ENCODE measurements at places on chromosomes 3 and 15.

- no peak for ATAC-seq
Measured at GRCh38 chr3:190532731-190533203, 18.9 kb downstream of the IL1RAP start.

GRCh38 chr3:66544619-66545429 is 44.0 kb upstream of the LRIG1 start:
- ATAC-seq = no peak

DNA sequence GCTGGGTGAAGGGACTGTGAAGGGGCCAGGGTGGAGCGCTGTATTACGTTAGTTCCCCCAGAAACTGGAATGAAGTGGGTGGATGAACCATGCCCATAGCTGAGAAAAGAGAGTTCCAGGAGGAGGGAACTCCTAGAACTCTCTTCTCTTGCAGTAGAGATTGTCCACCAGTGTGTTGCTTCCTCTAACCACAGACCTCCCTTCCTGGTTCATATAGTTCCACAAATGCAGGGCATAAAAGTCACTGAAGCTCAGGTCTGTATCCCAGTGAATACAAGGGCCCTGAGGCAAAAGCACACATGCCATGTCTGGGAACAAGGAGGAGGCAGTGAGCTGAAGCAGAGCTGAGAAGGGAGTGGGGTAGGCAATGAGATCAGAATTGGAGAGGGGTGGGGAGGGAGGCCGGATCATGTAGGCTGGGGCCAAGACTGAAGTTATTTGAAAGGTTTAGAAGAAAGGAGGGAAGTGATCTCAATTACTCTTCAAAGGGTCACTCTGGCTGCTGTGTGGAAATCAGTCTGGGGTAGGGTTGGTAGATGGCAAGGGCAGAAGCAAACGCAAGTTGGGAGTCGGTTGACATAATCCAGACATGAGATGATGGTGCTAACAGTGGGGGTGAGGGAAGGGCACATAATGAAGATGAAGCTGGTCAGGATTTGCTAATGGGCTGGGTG is 6.5 kb downstream of the A4GNT start:
- ATAC-seq = no peak

- ATAC-seq = no peak
Measured at GRCh38 chr15:92941668-92942067, 41.5 kb downstream of the CHD2 start.

DNA sequence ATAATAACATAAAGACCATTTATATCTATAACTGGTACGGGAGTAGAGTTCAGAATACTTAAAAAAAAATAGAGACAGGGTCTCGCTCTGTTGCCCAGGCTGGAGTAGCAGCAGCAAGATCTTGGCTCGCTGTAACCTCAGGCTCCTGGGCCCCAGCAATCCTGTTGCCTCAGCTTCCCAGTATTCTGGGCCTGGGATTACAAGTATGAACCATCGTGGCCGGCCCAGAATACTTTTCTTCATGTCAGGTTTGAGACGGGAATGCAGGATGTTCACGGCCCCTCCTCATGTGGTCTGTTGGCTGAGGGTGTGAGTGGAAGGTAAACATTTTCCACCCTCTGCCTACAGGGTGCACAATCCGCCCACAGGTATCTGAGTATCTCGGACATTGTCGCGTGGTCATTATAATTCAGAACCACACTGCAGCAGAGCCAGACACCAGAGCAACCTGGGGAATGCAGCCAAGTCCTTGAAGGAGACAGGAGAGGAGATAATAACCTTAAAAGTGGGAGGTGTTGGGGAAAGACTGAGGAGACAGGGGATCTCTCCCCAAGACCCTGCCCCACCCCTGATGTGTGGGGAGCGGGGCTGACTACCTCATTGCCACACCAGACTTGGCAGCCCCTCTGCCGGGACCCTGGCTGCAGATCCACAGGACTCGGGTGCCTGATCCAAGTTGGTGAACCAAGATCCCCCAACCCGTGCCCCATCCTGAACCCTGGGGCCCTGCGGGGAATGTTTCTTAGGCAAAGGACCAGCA is 106.8 kb downstream of the ADCY5 start:
- ATAC-seq = no peak

GRCh38 chr3:70120357-70120966 is 120.9 kb downstream of the SAMMSON start:
- ATAC-seq = peak; percentile 43

GRCh38 chr15:68204776-68205557 is at the start of gene CALML4:
CALML4 (minus strand) TSS chr15:68205332; CDS start chr15:68205247, 85 bp downstream.
- peak; percentile 41 for ATAC-seq

GRCh38 chr3:43979645-43980044 is 262.0 kb upstream of the TOPAZ1 start:
- ATAC-seq = no peak

- no peak for ATAC-seq
Measured at GRCh38 chr3:60246361-60246760, 1004.9 kb downstream of the FHIT start.

- no peak for ATAC-seq
Measured at GRCh38 chr15:26028086-26028740, 165.1 kb upstream of the ATP10A start.

- ATAC-seq = no peak
Measured at GRCh38 chr3:132394320-132394719, 23.0 kb upstream of the DNAJC13 start.

DNA sequence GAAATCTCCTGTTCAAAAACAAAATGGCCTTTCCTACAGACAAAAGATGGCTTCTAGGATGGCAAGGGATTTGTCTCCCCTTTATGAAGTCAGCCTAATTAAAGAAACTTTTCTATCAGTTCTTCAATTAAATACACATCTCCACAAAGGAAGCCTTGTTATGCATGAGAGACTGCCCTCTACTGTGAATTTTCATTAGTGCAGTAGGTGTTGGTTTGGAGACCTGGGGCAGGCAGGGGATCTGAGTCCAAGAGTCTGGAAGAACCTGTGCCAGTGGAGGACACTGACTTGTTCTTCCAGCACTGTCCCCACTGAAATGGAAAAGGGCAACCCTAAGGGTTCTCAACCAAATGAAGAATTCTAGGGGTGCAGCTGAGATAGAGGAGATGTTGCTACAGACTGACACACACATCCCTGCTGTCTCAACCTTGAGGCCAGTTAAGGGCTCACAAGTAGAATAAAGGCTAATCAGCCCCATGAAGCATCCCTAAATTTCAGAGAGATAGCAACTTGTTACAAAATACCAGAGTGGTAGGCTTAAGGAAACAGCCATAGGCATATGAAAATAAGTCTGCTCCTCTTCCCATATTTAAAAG is 174.0 kb upstream of the PRICKLE2 start:
- ATAC-seq = peak; percentile 70

DNA sequence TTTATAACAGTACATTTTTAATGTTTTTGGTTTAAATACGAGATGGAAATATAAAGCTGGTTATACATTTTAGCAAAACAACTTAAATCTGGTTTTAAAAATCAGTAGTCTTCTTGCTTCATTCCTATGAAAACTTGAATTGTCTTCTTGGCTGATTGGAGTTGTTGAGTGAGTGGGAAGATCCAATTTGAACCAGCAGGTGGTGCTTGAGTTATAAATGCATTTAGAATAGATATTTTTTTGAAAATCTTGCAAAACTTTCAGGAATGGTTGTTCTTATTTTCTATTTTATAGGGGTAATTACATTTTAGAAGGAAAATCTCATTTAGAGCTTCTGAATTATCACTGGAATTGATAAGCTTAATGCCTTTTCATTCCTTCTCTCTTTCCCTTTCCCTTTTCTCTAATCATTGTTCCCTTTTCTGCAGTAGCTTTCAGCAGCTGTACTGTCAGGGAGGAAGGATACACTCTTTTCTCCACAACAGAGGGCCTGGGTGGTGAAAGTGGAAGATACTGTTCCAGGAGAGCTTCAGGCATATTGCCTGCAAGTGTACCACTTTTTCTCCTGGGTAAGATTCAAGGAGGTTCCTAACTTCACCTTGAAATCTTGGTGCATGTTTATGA is 335.6 kb downstream of the NLGN1 start:
- ATAC-seq = no peak

DNA sequence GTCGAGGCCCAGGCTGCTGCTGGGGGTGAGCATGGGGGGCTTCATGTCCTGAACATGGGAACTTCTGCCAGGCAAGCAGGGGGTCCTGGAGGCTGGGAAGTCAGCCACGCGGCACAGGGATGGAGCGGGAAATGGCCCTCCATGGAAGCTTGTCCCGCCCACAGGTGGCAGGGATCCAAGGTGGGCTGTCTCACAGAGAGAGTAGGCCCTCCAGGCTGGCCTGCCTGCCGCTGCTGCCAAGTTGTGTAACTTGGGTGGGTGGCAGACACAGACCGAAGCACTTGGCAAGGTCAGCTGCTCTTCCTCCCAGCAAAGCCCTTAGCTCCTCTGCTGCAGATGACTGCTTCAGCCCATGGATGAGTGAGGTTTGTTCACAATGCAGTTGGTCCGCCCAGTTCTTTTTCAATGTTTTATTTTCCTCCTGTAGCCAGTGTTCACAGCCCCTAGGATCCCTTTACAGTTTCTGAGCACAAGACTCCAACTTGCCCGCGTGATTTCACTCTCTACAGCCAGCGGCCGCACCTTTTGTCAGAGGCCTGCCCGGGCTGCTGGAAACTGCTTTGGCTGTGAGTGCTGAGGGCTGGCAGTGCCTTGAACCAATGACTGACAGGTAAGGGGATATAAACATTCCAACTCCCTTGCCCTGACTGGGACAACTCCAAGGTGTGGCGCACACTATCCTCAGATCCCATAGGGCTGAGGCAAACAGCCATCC is 26.7 kb downstream of the HCN4 start:
- ATAC-seq = no peak

- no peak for ATAC-seq
Measured at GRCh38 chr3:158451405-158452055, 119.5 kb upstream of the MLF1 start.

DNA sequence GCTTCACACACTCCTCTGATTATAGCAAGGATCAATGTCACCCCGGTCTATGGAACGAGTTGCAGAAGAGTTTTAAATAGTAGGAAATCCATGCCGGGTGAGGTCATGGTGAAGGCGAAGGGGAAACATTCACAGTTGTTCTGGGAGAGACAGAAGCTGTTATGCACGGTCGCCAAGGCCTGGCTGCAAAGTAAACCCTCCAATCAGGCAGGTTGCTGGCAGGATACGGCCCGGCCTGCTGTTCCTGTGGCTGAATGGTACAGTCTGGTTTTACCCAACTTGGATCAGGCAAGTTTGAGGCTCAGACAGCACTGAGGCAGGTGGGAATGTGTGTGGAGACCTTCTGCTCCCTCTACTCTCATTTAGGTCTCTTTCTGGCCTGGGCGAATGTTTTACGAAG is 45.3 kb upstream of the ATP2B2 start:
- no peak for ATAC-seq

DNA sequence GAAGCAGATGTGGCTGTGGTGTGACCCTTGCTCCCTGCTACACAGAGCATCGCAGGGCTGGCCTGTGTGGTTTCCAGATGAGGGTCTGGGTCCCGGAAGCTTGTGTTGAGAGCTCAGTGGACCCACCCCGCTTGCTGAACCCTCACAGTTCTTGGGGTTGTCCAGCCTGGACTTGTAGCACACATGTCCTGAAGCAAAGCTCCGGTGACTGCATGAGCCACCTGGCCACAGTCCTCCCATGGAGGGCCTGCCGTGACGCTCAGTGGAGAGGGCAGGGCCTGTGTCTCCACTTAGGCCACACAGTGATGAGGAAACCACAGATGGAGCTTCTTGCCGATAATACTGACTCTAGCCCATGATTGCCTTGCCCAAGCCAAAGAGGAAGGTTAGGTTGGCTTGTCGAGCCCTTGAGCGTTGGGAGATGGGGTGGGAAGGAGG is 62.6 kb downstream of the RGMA start:
- no peak for ATAC-seq

- ATAC-seq = no peak
Measured at GRCh38 chr15:99565049-99565298, 810 bp upstream of the MEF2A start.

GRCh38 chr3:186570941-186571643 is 572 bp downstream of the DNAJB11 start:
- ATAC-seq = no peak

GRCh38 chr15:83435202-83435601 is 11.9 kb upstream of the SH3GL3 start:
- no peak for ATAC-seq

DNA sequence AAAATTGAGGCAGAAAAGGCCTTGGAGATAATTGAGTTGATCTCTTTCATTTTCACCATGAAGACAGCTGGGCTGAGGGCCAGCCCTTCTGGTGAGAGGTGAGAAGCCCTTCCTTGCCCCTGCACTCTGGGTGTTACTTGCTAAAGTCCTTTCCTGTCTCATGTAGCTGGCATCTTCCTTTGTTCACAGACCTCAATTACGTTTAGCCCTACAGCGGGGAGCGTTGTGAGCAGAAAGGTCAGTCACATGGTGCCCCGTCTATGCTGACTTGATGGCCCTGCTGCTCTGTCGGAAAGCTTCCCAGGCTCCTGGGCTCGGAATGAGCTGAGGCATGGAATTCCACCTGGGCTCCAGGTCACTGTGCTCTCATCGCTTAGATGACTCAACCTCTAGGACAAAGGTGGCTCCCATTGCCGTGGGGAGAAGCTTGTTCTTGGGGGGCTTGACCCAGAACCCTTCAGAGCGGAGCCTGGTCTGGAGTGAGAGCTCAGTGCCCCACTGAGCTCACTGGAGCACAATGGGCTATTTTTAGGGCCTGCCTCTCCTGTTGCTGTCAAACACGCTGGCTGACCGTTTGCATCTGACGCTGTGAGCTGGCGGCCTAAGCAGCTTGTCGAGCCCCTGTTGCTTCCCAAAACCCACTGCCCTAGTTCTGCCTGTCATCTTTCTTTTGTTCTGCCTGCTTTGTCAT is 47.0 kb downstream of the RPLP1 start:
- ATAC-seq = no peak

GRCh38 chr3:48440590-48440958 is 517 bp downstream of the TMA7 start:
- ATAC-seq = peak; percentile 5

- no peak for ATAC-seq
Measured at GRCh38 chr3:124274051-124274450, 282.1 kb upstream of the ROPN1 start.

GRCh38 chr3:57864853-57865252 is 108.7 kb downstream of the SLMAP start:
- no peak for ATAC-seq

GRCh38 chr3:152280539-152280938 is 11.8 kb downstream of the MBNL1 start:
- ATAC-seq = no peak

GRCh38 chr3:50873376-50874157 is 198.8 kb downstream of the DOCK3 start:
- ATAC-seq = no peak

- no peak for ATAC-seq
Measured at GRCh38 chr15:81321667-81322066, 2.3 kb downstream of the STARD5 start.

- ATAC-seq = no peak
Measured at GRCh38 chr15:73022161-73022560, 30.1 kb upstream of the NEO1 start.

DNA sequence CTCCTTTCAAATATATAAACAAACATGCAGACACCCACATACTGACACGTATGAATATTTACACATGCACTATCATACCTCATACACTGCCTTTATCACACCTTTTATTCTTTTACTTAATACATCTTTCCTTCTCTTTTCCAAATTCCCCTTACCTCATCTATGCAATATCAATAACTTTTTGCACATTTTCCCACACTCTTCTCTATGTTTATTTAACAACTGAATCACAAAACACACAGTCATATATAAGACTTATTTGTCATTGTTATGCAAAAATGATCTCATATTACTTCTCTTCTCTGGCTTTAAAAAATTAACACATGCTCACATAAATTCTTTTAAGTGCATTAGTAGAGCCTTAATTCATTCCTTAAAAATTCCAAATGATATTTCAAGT is 461.4 kb downstream of the DIPK2A start:
- ATAC-seq = no peak

GRCh38 chr15:89412905-89413411 is 78.3 kb upstream of the POLG start:
- ATAC-seq = no peak

GRCh38 chr3:169104972-169105371 is 558.5 kb downstream of the MECOM start:
- ATAC-seq = no peak
